Skeletal muscle tissue (tissue), 5 donors: ENCODE measurements at places on chromosomes 5 and 9. TPM values are rescaled to one million over a fixed set of nuclear protein-coding genes. Genes with fewer than 3 reads are reported as not detected.

Gene MAMDC4
- total RNA-seq: 0.52 TPM

Gene CSF1R
- 31.3 TPM for total RNA-seq

Gene MSX2
- not detected for total RNA-seq

Gene COL15A1
- total RNA-seq: 178 TPM

Gene MYO10
- 27.1 TPM for total RNA-seq

Gene C9orf57
- total RNA-seq: not detected

Gene PCDHGA2
- total RNA-seq: 1.6 TPM

Gene RNF208
- not detected for total RNA-seq

Gene F12
- total RNA-seq: not detected

Gene EMB
- total RNA-seq: 3.7 TPM

Gene TLX3
- total RNA-seq: not detected

Gene PCDHB5
- total RNA-seq: 3.1 TPM

Gene ADCY2
- total RNA-seq: 27.7 TPM

Gene ANKRD31
- under 0.01 TPM for total RNA-seq

Gene CKMT2
- 92.9 TPM for total RNA-seq

Gene SPATA6L
- 1.6 TPM for total RNA-seq

Gene GPRIN1
- total RNA-seq: 0.52 TPM

Gene CCDC192
- total RNA-seq: not detected

Gene TMEM174
- total RNA-seq: not detected

Gene GFI1B
- 1.0 TPM for total RNA-seq

Gene N4BP3
- 12.0 TPM for total RNA-seq

Gene TMEM203
- 32.9 TPM for total RNA-seq

Gene PCDHA4
- total RNA-seq: 0.52 TPM

Gene PTTG1
- total RNA-seq: 17.2 TPM

Gene PKD2L2
- total RNA-seq: 2.6 TPM

Gene COL27A1
- total RNA-seq: 8.9 TPM

Gene FSD1L
- total RNA-seq: 8.9 TPM

Gene CDKN2B
- not detected for total RNA-seq

Gene PCDHA3
- total RNA-seq: not detected

Gene C5orf46
- total RNA-seq: not detected

Gene EFCAB9
- total RNA-seq: not detected

Gene ROPN1L
- total RNA-seq: not detected

Gene IFNA2
- not detected for total RNA-seq

Gene UBTD2
- 45.9 TPM for total RNA-seq

Gene BICD2
- total RNA-seq: 29.2 TPM

Gene SPOCK1
- total RNA-seq: 3.7 TPM

Gene PITX1
- 2.6 TPM for total RNA-seq
